ENCODE measurements at places on chromosomes 3 and 15.
A peak's percentile ranks its signal among the peaks of the same experiment; 100 is the strongest.

GRCh38 chr3:184741798-184742675 is 30.2 kb upstream of the MAGEF1 start:
- DNase-seq, result peak; percentile 59

- DNase-seq, result no peak
These were observed 12.5 kb upstream of the RPN1 start for GRCh38 chr3:128663151-128663550.

DNA sequence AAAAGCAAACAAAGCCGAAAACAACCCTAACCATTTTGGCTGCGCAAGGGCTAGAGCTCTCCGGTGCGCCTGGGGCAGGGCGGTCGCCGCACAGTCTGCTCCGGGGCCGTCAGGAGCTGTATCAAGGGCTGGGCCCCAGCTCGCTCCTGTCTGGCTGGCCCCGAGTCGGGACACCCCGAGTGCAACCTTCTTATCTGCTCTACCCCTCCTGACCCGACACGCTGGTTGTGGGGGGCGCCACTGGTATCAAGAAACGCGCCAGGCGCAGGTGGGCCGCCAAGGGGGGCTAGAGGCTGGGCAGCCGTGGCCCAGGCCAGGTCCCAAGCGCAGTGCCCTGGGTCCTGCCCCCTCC is 36.0 kb downstream of the NR2F2 start:
- DNase-seq, result peak; percentile 60

- no peak for DNase-seq
These were observed 102.9 kb downstream of the SEMA6D start for GRCh38 chr15:47820057-47820746.

DNA sequence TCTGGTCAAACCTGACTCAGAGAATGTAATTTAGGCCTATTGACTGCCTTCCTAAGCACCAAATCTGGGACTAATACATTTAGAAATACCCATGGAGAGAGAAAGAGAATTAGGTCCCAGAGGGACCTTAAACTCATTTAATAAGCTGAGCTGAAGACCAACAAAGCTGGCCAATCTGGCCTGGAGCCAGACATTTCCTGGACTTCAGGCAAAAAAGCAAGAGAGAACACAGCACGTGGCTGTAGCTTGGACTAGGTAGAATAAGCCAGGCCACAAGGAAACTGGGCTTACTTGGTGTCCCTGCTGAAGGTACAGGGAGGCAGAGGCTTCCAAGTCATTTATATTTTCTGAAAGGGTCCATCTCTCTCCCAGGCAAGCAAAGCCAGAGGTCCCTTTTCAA is 88.1 kb downstream of the RTP4 start:
- no peak for DNase-seq

DNA sequence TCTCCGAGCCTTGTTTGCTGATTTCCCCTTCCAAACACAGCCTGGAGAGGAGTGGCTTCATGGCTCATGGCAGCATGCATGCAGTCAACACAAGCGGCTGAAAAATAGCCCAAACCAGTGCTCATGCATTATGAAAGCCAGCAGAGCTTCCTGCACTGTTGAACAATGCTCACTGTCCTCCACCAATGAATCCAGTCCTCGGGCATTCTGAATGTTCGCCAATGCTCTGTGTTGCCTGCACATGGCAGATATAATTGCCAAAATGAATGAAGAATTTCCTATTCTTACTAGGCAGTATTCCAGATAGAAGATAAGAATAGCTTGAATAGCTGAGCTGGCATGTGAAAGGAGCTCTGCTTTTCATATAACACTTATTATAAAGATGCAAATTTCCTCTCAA is 252.7 kb downstream of the ROBO1 start:
- no peak for DNase-seq

- DNase-seq, result no peak
These were observed 2.0 kb downstream of the LYSMD2 start for GRCh38 chr15:51735228-51736010.

- no peak for DNase-seq
These were observed 204.8 kb downstream of the ABHD5 start for GRCh38 chr3:43895573-43895972.

GRCh38 chr3:26308454-26308853 is 314.1 kb upstream of the LRRC3B start:
- peak; percentile 26 for DNase-seq

DNA sequence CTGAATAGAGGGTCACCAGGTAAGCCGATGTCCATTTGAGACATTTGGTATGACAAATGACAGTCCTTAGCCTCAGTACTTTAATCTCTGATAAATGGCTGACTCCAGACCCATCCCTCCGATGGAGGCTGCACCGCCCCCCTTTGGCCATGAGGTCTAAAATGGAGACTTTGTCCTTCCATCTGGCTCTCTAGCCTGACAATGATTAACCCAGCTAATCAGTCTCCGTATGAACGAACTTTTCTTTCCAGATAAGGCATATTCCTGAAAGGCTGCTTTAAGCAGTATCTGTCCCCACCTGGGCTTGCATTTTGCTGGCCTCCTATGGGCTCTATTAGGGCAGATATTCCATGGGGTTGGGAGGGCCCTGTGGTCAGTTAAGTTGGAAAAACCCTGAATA is 10.8 kb upstream of the MYZAP start:
- peak; percentile 32 for DNase-seq

DNA sequence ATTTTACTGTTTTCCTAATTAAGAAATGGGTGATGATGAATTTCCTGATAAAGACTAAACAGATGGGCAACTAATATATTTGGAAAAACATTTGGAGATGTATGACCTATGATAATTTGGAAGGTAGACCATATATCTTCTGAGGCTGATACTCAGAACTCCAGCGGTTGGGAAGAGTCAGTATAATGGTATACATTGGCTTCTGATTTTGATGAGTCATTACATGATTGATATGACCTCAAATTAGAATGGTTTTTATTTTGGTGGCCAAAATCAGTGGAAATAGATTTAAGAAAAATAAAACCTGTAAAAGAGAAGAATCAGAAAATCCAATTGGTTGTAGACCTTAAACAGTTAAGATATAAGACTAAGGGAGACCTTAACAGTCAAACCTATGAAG is 496.4 kb upstream of the ALCAM start:
- no peak for DNase-seq

GRCh38 chr3:108021533-108021932 is 69.3 kb downstream of the CD47 start:
- no peak for DNase-seq

- no peak for DNase-seq
These were observed 4.5 kb downstream of the SERPINI2 start for GRCh38 chr3:167469381-167469780.

DNA sequence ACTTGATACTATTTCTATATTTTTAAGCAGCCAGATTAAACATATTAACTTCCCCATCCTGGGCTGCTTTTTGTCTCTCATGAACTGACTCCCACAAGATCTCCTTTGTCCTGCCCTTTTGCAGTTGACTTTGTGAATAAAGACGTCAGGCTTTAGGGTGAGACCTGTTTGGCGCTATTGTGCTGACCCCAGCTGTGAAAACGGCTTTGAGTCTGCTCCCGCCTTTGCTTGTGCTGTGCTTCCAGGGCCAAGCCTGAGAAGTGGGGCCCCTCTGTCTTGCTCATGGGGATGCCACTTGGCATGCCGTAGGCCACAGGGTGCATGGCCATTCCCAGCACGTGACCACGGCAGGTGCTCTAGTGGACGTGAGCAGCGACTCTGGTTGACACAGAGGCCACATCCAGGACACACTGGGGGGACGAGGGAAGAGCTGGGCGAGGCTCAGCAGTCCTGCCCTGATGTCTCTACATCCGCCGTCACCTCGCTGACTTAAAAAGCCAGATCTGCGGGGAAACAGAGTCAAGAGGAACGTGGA is 268.9 kb upstream of the LYSMD4 start:
- DNase-seq, result peak; percentile 17

GRCh38 chr3:48466386-48467109 is 20.0 kb downstream of the ATRIP start:
- no peak for DNase-seq

- no peak for DNase-seq
These were observed 14.2 kb downstream of the ATXN7 start for GRCh38 chr3:63877737-63878393.

DNA sequence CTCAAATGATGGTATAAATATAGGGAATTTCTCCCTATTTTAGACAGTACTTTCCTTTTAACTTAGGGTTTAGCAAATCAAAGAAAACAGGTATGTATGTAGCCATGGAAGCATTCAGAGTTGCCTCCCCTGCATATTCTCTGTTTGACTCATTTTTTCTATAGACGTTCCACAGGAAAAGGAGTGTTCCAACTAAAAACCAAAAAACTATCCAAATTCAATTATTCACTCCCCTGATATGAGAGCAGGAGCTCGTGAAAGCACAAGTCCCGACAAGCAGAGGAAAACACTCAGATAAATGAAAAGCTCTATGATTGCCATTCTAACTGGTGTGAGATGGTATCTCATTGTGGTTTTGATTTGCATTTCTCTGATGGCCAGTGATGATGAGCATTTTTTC is 119.5 kb downstream of the FRMD5 start:
- DNase-seq, result no peak

DNA sequence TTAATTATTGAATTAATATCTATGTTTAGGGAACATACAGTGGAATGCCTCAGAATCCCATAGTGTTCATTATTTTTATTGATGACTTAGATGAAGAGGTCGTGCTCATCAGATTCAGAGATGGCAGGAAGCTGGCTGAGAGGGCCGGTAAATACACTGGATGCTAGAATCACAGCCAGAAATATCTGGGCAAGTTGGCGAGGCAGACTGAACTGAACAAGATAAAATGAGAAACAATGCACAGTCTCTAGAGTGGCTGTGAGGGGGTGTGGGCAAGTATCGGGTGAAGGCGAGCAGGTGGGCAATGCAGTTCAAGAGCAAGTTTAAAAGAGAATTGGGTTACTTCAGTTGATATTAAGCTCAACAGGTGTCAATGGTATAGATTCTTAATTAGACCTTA is 5.9 kb downstream of the DGKG start:
- DNase-seq, result no peak

DNA sequence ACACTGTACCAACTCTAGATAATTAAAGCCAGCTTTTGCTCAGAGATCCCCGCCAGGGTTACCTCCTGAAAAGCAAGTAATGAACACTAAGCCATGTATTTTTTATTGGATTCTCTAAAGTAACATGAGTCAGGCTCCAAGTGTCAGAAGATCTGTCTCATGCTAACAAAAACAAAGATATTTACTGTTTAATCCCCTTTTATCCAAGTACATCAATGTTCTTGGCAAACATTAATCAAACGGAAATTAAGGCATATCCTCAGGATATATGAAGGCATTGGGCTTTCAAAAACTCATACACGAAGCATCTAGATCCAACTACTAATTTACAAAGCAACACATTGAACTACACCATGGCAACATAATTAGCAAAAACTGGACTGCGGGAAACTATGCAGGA is 37.2 kb downstream of the MYO5A start:
- DNase-seq, result no peak

DNA sequence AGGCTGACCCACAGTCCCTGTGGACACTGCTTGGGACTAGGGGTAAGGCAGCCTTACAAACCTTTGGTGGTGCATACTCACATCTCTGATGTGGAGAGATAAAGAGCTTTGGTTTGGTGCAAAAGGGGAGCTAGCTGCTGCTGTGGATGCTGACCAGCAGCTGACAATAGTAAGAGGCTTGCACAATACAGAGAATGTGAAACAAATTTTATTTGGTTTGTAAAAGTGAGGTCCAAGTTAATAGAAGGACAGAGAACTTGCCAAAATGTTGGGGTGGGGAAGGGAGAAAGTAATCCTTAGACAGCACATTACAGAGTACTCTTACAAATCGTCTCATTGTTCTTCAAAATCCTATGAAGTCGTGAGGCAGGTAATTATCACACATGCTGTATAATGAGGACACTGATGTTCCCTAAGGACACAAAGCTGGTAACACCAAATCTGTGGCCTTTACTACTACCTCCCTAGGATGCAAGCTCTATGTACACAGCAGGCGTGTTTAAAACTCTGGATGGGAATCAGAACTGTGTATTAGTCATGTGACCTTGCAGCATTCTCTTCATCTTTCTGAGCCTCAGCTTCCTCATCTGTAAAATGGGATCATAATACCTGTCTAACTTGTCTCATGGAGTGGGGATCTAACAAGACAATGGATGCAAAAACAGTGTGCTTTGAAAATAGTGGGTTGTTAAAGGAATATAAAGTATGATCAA is 21.6 kb downstream of the ARHGAP31 start:
- no peak for DNase-seq
